Left renal cortex interstitium (tissue), 4 donors: ENCODE measurements at places on chromosomes 7 and 10. TPM values are rescaled to one million over a fixed set of nuclear protein-coding genes. Genes with fewer than 3 reads are reported as not detected.

GRCh38 chr7:50426280-50427045, 23.7 kb downstream of the FIGNL1 start:
- no peak for DNase-seq

DNA sequence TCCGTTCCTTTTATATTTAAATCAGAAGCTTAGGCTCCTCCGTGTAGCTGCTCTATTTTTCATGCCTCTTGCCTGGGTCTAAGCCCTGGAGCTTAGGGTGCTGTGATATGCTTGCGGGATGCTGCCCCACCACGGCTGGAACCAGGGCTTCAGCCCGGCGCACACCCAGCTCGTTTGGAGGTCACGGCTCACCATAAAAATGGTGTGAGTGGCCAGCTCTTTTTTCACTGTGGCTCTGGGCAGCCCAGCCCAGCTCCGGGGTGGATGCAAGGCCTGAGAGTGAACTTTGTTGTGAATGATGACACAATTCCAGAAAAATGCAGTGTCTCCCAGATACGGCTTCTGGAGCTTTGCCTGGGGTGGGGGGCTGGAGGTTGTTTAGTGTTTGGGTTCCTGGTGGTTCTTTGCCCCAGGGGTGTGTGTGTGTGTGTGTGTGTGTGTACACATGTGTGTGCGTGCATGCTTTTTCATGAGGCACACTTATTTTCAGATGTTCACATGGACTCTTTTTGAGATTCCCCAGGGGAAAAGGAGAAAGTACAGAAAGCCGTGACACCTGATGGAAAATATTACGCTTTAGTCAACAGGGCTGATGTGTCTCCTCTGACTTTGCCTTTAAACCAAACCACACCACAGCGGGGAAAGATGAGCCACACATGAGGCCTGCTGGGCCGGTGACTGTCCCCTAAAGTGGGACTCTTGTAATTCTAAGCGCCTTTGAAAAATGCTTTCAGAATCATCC, 46.2 kb downstream of the GRK5 start:
- no peak for DNase-seq

GRCh38 chr7:5553298-5553877, 129.8 kb upstream of the TNRC18 start:
- DNase-seq, result no peak

GRCh38 chr7:137943132-137943551, 58.7 kb downstream of the CREB3L2 start:
- no peak for DNase-seq

DNA sequence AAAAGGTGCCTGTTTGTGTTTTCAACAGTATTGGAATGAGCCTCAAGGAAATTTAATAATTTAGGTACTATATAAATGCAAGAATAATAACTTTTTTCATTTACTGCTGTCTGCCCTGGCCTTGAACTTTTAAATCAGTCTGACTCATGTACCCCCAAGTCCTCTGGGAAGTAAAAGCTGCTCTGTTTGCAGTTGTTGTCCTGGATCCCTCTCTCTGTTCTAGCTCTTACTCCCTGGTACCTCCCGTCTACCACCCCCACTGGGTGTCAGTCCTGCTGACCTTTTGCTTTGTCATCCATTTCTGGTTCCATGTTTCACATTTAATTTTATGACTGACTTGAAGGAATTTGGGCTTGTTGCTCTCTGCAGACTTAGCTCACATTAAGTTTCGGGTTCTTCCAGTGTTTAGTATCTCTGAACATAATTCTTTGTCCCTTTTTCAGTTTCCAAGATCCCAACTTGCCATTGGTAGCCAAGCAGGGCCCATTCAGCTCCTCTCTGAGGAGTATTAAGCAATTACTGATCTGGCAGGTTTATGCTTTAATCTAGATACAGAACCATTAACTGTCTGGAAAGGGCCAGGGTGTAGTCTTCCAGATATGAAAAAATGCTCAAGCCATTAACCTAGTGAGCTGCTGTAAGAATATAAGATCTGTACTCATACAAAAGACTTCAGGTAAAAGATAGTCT, 208.7 kb upstream of the FAM3C start:
- DNase-seq, result no peak

GRCh38 chr7:77866370-77866769, 67.8 kb downstream of the PHTF2 start:
- no peak for DNase-seq

DNA sequence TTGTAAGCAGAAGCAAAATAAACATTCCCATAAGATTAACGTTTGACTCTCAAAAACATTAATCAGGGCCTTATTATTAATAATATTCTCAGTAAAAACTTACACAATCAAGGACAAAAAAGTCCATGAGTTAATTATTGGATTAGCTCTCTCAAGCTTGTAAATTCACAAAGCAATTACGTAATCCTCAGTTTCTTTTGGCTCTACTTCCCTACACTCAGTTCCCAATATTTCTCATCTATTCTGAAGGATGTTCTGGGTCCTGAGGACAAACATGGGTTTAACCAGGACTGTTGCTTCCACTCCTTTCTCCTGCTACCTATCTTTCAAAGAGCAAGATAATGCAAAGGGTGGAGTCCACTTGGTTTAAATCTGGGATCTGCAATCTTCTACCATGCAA, 15.1 kb downstream of the FBXL13 start:
- no peak for DNase-seq

GRCh38 chr7:112135815-112136214, 70.4 kb downstream of the DOCK4 start:
- DNase-seq, result no peak

DNA sequence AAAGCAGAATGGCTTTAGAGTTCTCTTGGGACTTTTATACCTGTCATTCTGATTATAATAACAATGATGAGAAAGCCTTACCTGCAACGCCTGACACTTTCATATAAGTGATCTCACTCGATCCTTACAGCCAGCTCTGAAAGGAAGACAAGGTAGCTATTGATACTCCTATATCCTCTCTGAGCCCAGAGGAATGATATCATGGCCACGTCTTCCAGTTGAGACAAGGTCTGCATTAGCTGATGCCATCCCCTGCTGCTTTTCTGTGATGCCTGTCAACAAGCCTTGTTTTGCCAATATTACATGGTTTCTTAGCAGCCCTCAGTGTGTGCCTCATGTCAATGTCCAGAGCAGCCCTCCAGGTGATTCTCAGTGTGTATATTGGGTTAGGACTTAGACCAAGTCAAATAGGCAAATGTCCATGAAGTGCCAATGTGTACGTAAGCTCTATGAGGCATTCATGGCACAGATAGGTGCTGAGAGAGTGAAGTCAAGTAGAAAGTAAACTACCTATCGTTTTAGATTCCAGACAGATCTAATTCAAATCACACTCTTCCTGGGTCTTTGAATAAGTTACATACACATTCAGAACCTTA, 405.9 kb downstream of the ADRA2A start:
- no peak for DNase-seq

GRCh38 chr7:4025694-4026615, 656.1 kb upstream of the FOXK1 start:
- no peak for DNase-seq

GRCh38 chr10:6871128-6871527, 291.1 kb upstream of the PRKCQ start:
- DNase-seq, result no peak

GRCh38 chr7:66629222-66630062, 761 bp downstream of the KCTD7 start:
- no peak for DNase-seq

DNA sequence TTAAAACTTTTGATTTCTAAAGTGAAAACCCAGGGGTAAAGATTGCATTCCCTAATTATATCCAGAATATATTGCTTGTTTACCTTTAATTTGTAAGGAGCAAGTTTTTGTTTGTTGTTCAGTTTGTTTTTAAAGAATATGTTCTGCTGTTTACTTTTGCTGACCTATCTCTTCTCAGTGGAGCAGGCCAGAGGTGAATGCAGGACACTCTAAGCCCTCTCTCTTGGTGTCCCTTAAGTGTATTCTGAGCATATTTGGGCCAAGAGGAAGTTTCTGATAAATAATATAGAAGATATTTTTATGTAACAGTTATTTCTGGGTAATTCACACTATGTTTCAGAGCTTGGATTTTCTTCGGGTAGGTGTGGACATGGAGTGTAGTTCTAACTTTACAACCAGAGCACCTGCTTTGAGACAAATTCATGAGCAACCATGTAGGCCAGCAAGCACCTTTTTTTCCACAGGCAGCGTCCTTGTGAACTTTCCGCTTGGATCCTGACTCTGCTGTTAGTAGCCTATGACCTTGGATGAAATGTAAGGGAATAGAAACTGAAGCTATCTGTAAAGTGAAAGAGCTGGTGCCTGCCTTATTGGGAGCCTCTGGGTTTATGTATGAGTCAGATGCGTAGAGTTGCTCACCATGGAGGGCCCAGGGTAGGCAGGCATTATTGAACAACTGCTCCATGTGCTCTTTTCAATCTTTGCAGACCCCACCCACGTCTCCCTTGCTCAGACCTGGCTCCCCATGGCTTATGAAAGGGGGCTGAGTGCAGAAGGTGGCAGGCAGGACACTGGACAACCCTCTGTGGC, 16.1 kb downstream of the OGDH start:
- DNase-seq, result no peak

ZNF3 gene
- polyA plus RNA-seq, result 48.5 TPM

GNGT1 gene
- polyA plus RNA-seq, result 0.11 TPM

SUN3 gene
- polyA plus RNA-seq, result not detected

FXYD4 gene
- polyA plus RNA-seq, result 0.52 TPM

CACNA2D1 gene
- polyA plus RNA-seq, result 22.4 TPM

SPRN gene
- polyA plus RNA-seq, result 7.5 TPM
